ENCODE measurements at places on chromosomes 3 and 15.

DNA sequence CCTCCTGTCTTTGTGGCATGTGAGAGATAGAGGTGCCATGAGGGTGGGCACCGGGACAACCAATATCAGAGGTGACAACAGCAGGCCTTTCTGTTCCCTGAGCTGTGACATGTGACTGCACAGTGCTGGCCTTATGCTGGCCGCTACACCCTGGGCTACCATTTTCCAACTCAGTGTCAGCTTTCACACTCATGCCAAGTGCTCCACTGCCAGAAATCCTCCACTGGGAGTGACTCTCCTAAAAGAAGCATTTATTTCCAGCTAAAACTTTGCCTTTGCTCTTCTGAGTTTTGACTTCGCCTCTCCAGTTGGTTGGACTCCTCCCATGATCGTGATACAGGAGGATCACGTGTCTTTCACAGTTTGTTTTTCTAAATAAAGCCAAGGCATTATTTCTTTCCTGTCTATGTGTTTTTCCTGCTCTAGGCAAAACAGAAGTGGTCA lies 31.4 kb downstream of the CA12 start:
- DNase-seq, result no peak

DNA sequence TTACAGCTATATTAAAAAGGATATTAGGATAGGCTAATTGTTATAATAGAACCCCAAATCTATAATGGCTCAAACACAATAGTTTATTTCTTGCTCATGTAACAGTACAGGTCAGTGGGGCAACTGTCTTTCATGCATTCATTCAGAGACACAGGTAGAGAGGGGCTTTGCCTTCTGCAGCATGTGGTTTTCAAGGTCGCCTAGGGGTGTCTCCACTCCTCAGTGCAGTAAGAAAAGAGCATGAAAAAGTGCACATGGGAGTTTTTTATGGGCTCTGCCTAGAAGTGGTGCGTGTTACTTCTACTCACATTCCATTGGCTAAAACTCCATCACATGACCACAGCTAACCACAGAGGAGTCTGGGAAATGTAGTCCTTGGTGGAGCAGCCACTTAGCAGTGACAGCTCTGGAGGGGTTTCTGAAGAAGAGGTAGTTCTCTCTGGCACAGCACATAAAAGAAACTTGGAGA lies 1.8 kb downstream of the ZBTB38 start:
- DNase-seq, result no peak

DNA sequence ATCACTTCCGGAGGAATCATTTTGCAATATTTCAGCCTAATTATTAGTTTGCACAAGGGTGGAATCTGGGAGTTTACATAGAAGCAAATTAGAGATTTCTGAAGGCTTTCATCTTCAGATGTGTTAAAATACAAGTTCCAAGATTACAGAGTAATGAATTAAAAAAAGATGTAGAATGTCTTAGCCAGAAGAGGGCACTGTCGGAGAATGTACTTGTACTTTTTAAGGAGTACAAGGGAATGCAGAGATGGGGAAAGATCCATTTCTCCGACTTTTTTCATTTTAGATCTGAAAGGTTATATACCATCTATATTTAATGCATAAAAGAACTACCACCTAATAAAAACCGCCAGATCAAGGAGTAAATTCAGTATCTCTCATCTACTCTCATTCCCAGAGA lies 43.1 kb upstream of the WDR5B start:
- DNase-seq, result no peak

DNA sequence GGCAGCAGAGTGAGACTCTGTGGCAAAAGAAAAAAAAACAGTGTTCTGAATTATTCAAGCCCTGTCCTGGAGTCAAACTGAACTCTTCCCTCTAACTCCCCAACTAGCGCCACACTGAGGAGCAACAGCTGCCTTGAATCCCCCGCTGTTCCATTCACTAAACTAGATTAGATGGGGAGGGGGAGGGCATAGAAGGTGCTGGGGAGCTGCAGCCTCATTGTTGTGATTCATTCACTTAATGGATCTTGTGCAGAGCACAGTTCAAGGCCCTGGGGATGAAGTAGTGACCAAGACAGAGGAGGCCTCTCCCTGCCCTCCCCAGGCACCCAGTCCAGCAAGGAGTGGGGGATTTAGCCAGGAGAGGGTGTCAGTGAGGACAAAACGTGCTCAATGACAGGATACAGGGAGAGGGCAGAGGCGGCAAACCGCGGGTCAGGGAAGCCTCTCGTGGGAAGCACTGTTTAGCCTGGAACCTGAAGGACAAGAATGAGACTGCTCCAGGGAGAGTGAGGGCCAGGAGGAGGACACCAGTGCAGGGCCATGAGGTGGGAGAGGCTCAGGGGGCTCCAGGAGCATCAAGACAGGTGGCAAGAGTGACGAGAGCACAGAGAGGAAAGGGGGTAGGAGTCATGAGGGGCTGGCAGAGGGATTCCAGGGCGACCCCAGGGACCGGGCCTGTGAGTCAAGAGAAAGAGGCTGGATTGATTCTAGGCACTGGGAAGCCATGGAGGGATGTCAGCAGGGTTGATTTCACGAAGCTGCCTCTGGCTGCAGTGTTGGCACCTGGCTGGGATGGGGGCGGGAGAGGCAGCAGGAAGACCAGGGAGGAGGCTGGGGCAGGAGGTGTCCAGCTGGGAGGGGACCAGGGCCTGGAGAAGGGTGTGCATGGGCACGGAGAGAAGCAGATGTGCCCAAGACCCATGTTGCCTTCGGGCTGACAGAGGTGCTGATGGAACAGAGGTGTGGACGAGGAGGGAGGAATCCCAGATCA lies 31.4 kb downstream of the ALS2CL start:
- no peak for DNase-seq

GRCh38 chr3:61903931-61904657 lies 342.7 kb downstream of the PTPRG start:
- no peak for DNase-seq

GRCh38 chr3:31302343-31302742 lies 230.4 kb upstream of the STT3B start:
- DNase-seq, result no peak

GRCh38 chr15:59438625-59439290 lies 772 bp downstream of the FAM81A start:
- DNase-seq, result no peak

- no peak for DNase-seq
Observed at GRCh38 chr3:186152889-186153292, 44.0 kb upstream of the ETV5 start.

DNA sequence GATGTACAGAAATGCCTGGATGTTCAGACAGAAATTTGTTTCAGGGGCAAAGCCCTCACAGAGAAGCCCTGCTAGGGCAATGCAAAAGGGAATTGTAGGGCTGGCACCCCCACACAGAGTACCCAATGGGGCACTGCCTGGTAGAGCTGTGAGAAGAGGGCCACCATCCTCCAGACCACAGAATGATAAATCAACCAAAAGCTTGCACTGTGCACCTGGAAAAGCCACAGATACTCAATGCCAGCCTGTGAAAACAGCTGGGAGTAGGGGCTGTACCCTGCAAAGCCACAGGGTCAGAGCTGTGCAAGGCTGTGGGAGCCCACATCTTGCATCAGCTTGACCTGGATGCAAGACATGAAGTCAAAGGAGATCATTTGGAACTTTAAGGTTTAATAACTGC lies 477.9 kb upstream of the NECTIN3 start:
- DNase-seq, result no peak

- no peak for DNase-seq
Observed at GRCh38 chr3:105349684-105350387, 16.9 kb upstream of the ALCAM start.

DNA sequence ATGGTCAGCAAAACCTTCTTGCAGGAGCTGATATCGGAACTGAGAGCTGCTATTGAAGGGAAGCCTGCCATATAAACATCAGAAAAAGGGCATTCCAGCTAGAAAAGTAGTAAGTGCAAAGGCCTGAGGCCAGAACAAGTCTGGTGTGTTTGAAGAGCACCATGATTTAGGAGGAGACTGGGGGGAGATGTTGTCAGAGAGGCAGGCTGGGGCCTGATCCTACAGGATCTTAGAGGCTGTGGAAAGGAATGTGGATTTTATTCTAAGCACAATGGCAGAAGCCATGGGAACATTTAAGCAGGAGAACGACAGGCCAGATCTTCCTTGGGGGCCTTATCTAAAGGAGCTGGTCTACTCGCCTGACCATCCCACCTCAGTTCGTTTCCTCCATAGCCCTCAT lies 5.1 kb upstream of the MUC13 start:
- no peak for DNase-seq
